Suppressor macrophage (primary cell): ENCODE measurements at places on chromosomes 6 and 20.

DNA sequence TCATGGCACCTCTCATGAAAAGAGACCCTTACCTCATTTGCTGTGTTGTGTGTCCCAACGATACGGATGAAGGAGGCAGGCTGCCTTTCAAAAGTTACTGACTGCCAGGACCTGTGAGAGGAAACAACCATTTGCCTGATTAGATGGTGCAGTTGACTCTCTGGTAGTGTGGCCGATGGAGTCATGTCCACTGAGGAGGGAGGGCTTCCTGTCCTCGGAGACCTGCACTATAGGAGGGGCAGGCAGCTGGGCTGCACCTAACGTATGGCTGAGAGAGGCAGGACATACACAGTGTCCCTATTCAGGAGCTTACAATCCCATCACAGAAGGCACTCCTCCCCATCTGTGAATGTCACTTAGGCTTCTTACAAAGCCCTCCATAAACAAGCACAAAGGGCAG lies 373.0 kb downstream of the ZFAND3 start:
- no peak for DNase-seq

DNA sequence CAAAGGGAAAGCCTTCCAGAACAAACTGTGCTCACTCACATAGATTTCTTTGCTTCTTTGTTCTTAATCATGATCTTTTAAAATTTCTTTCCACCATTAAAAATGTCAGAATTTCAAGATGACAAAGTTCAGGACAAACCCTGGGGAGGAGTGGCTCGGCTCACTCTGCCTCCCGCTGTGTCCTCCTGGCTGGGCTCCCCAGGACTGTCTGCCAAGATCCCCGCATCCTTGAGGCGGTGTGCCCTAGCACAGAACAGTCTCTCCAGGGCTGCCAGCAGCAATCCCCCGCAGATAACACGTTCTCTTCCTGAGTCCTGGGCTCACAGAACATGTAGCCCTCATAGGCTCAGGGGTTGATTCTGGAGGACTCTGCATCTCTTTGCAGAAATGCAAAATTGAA lies 98.4 kb upstream of the KCNG1 start:
- DNase-seq: no peak

GRCh38 chr20:62918147-62918546 lies 8.2 kb downstream of the DIDO1 start:
- DNase-seq: no peak

GRCh38 chr6:112298816-112299281 lies 44.5 kb upstream of the LAMA4 start:
- DNase-seq: no peak

DNA sequence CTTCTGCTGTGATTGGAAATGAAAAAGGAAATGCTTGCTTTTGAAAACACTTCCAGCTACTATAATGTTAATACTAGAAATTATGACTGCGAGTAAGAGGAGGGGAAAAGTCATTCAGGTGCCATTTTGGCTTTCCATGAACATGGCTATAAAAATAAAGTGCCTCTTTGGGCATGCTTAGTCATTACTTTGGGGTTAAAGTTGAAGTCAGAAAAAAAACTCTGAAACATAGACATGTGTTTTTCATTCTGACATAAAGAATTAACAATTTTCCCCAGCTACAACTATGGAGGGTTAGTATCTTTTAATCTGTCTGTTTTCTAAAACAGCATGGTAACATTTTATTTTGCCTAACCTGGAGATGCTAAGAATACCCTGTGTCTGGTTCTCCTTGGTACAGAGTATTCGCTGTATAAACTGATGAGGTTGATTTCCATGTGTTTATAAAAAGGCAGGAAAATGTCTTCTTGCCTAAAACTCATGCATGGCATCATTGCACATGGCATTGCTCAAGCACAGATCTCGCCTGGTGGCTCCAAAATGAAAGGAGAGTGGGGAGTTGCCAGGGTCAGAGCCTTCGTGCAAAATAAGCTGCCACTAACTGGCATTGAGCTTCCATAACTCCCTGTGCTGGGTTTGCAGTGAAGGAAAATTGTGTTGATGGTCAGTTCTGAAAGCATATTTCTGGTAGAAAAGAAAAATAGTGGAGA lies 188.9 kb downstream of the KCNQ5 start:
- no peak for DNase-seq

DNA sequence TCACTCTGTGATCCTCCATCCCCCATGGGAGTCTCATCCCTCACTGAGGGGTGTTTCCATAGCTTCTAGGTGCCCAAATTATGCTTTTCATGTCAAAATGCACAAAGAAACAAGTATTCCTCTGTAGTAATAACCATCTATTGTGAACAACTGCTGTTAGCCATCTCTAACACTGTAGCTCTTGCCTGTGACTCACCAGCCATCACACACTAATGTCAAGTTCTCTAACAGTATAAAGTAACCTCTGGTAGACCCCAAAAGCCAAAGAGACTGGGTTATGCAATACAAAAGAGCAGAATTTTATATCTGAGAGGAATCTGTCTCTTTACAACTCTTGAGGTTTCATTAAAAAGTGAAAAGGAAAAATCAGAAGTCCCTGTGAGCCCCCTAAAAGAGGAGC lies 25.4 kb upstream of the IYD start:
- peak; percentile 6 for DNase-seq

GRCh38 chr6:50362706-50363105 lies 313.0 kb upstream of the DEFB112 start:
- no peak for DNase-seq

GRCh38 chr6:47709160-47709559 lies 10.8 kb downstream of the ADGRF4 start:
- no peak for DNase-seq
